ENCODE measurements at places on chromosomes 6 and 20.

DNA sequence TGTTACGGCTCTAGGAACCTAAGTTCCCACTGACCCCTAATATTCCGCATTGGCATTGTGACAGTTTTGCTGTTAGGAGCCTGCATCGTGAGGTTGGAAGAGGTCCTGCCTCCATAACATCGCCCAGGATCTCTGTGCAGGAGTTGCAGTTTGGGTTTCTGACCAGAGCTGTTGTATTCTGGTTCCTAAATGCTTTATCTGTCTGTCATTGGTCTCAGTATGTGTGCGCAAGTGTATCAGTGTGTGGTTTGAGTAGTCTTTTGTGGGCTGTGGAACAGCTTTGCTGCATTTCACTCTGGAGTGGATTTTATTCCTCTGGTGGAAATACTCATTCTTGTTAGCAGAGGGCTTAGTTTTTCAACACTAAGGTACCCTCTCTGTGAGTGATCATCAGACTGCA, 95.6 kb downstream of the CDYL start:
- no peak for DNase-seq

DNA sequence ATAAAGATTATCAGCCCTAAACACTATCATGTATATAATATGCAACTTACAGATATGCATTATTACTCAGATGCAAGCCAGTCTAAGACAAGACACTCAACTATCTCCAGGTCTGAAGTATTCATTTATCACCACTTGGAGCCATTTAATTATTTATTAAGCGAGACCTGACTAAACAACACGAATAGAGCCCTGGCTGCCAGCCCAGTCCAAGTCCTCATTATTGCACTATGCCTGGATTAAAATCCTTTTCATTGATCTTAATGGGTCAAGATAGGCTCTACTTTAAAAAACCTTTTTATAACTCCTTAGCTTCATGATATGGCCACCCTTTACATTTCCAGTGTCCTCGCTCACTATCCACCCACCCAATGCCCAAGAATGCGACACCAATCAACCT, 183.1 kb upstream of the MARCKS start:
- DNase-seq = no peak

DNA sequence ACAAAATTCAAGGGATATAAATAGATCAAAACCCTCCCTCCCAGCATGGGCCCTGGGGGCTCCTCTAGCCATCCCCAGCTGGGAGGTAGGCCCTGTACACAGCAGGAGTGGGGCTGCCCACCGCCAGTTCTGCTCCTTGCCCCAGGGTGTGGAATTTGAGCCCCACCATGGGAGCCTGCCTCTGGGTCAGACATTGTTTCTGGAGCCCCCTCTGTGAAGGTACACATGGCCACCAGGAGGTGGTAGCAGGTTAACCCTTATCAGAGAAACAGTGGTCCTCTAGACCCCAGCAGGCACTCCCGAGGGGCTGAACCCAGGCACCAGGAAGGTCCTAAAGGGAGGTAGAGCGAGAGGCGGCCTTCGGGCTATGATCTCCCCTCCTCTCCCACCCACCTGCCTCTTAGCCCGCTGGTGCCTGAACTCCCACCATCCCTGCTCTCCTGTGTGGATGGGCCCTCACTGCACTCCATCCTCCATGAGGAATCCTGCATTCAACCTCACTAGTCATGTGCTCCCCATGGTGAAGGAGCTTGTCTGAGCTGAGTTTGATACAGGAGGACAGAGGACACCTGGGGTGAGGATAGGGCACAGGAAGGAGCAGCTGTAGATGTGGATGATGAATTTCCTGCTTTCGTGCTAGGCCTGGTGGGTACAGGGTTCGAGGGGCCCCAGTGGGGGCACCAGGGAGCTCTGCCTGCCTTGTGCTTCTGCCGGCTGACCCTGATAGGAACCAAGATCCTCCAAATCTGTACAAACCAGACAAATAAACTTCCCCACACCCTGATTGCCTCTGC, 114.9 kb downstream of the GRM4 start:
- DNase-seq = no peak

DNA sequence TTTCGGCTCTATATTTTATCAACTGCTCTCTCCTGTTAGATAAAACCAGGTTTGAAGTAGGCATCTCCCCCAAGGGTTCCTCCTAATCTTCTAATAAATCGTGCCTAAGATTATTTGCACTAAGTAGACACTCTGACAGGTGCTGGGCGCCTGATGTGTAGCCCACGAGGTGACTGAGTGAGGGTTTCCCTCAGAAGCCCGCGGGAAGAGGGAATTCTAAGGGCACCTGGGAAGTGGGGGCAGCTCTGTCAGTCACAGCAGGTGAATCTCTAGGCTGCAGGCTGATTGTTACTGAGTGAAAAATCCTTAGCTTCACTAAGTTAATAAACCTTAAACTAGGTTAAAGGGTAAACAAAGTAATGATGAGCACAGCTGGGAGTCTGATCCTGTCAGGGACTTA, 68.2 kb downstream of the PXDC1 start:
- no peak for DNase-seq

DNA sequence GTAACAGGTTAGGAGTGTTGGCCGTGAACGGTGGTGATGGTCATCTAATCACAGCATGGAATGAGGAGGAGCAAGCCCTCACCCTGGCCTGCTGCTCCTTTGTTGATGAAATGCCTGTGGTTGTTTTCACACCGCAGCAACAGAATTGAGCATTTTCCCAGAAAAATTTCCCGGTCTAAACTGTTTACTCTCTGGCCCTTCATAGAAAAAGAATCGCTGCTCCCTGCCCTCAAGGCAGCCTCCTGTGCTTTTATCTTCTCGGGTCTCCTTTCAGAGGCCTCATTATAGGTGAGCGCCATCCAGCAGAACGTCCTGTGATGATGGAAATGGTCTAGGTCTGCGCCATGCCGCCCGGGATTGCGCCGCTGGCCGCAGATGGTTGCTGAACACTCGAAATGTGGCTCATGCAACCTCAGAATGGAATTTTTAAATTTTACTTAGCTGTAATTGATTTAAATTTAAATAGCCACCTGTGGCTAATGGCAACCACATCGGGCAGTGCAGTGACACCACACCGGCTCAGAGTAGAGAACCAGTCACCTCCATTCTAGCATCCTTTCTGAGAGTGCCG, 30.2 kb downstream of the PHACTR3 start:
- DNase-seq = no peak

- DNase-seq = no peak
These were observed 106.5 kb downstream of the TOX2 start for GRCh38 chr20:44021186-44021585.

DNA sequence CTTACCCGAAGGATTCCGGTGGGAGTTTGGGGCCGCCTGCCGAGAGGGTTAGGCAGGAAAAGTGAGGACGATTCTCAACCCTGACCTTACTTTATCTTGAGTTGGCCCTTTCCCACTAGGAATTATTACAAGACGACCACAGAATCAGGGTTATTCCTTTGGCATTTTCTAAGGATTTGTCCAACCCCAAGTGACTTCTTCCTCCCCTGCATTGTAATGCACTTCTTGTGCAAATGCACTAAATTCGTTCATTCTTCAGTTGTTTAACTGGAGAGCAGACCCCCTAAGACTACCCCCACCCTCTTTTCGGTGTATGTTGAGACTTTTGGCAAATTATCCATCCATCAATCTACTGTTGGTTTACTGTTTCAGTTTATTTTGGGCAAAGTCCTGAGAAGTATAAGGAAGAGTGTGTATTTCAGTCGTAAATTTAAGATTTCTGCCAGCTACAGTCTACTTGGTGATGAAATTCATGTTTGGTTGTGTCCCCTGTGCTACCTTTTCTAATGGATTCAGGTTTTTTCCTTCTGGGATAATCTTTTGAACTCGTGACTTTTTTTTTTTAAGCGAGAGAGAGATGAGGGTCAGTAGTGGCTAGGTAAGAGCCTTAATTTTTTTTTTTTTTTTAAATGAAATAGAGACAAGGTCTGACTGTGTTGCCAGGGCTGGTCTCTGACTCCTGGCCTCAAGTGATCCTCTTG, 611 bp upstream of the TMEM217 start:
- no peak for DNase-seq

DNA sequence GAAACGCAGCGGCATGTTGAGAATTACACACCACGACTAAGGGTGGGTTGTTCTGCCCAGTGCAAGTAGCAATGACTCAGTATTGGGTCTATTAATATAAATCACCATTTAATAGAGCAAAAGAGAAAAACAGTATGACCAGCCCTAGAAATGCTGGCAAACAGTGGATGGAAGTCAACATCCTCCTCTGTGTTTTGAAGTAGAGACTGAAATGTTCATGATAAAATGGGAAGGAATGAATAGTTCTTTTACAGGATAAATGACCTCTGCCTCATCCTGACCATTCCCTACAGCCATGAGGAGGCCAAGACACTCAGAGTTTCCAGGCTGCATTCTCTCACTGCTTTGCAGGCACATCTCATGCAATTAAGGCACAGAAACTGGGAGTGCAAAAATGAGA, 111.8 kb downstream of the PSMB1 start:
- no peak for DNase-seq

DNA sequence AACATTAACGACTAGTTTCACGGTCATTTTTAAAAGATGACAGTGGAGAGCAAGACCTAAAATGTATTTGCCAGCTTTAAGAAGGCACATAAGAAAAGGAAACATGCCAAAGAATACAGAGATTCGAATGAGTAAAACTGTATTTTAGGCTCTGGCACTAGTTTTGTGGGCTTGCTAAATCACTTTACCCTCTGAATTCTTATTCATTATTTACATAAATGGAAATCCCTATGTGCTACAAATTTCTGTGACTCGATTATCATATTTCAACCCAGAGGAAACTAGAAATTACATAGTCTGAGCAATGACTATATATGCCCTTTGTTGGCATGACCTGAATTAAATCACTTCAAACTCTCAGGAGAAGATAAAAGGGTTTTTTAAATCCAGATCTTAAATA, 441.7 kb upstream of the RNF217 start:
- no peak for DNase-seq

GRCh38 chr6:28425944-28426541, 17.2 kb downstream of the ZSCAN23 start:
- DNase-seq = no peak

DNA sequence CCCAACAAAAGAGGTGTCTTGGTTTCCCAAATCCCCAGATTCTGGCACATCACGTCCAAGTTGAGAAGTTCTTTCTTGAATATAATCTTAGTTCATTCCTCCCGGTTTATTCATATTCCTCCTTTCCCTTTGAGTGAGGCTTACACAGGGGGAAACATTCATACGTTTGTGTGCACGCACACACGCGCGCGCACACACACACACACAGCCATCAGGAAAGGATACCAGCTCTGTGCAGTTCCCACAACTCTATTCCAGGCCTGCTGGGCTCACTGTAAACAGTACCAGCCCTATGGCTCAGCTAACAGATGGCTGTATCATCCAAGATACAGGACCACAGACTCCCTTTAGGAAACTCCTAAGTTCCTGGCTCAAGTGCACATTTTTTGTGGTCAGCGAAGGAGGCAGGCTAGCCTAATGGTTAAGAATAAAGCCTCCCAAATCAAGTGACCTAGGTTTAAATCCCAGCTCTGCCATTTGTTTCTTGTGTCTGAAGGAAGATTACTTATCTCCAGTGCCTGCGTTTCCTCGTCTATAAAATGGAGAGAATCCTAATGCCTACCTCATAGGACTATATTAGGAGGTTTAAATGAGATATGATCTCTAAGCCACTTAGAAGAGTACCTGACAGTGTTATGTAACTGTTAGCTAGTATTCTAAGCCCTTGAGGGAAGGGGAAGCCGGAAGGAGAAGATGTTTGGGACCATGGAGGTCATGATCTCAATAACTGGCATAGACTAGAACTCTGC, 3.7 kb upstream of the TAF8 start:
- no peak for DNase-seq

GRCh38 chr20:3842348-3842930, 4.2 kb upstream of the MAVS start:
- DNase-seq = no peak

- DNase-seq = no peak
These were observed 85.0 kb upstream of the BMP5 start for GRCh38 chr6:55960344-55960743.

DNA sequence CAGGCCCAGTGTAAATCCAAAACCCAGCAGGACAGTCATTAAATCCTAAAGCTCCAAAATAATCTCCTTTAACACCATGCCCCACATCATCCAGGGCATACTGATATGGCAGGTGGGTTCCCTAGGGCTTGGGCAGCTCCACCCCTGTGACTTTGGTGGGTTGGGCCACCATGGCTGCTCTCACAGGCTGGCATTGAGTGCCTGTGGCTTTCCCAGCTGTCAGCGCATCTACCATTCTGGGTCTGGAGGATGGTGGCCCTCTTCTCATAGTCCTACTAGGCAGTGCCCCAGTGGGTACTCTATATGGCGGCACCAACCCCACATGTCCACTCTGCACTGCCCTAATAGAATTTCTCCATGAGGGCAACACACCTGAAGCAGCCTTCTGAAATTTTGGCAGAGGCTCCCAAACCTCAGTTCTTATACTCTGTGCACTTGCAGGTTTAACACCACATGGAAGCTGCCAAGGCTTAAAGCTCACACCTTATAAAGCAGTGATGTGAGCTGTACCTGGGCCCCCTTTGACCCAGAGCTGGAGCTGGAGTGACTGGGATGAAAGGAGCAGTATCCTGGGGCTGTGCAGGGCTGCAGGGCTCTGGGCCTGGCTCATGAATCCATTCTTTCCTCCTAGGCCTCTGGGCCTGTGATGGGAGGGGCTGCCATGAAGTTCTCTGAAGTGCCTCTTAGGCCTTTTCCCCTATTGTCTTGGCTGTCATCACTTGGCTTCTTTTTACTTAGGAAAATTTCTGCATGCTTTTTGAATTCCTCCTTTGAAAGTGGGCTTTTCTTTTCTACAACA, 765.5 kb upstream of the EPHA7 start:
- no peak for DNase-seq

DNA sequence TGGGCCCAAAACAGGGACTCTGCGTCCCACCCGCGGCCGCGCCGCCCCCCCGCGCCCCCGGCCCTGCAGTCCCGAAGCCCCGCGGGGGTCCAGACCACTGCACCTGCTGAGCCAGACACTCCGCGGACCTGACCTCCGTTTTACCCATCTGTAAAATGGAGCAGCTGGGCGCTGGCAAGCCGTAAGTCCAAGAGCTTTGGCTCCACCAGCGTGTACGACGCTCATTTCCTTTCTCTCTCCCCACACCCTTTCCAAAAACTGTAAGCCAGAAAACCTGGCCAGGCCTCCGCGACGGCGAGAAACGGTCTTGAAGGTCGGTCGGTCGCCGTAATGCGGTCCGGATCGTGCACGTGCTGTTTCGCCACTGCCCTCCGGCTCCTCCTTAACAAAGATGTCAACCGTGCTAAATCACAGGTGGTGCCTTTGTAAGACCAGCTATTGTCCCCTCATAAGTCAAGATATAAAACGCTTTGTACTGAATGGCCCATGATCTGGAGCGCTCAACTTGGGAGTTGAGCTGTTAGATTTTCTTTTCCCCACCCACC, 7.8 kb upstream of the NR2E1 start:
- DNase-seq = peak; percentile 93

GRCh38 chr6:139364302-139364981, 10.0 kb downstream of the CITED2 start:
- DNase-seq = peak; percentile 63

DNA sequence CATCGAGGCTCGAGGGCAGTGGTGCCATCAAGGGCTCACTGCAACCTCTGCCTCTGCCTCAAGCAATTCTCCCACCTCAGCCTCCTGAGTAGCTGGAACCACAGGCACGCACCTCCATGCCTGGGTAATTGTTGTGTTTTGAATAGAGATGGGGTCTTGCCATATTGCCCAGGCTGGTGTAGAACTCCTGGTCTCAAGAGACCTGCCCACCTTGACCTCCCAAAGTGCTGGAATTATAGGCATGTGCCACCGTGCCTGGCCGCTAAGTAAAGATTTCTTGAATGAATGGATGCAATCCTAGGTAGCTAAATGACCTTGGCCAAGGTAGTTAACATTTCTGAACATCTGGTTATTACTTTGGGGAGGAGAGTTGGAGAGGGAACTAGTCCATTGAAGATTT, 7.4 kb downstream of the SCAF8 start:
- no peak for DNase-seq

GRCh38 chr6:148343047-148343782, 577 bp downstream of the SASH1 start:
- no peak for DNase-seq

All from neural progenitor cell (in vitro differentiated cells).